ENCODE measurements at places on chromosomes 11 and 22.

DNA sequence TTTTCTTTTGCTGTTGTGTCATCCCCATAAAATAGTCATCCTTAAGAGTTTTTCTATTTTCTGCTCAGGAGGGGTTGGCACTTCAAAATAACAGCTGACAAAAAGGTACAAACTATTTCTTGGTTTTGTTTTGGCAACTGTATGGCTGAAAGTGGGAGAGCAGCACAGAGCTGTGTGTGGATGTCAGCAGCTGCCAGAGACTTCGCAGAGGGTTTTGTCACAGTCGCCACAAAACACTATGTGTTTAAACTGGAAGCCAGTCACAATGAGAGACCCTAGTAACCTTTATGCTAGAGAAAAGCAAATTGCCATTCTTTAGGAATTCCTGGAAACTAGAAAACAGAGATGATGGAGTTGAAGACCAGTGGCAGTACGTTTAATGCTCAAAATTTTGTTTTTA is 189.6 kb upstream of the CCDC90B start:
- no peak for DNase-seq

DNA sequence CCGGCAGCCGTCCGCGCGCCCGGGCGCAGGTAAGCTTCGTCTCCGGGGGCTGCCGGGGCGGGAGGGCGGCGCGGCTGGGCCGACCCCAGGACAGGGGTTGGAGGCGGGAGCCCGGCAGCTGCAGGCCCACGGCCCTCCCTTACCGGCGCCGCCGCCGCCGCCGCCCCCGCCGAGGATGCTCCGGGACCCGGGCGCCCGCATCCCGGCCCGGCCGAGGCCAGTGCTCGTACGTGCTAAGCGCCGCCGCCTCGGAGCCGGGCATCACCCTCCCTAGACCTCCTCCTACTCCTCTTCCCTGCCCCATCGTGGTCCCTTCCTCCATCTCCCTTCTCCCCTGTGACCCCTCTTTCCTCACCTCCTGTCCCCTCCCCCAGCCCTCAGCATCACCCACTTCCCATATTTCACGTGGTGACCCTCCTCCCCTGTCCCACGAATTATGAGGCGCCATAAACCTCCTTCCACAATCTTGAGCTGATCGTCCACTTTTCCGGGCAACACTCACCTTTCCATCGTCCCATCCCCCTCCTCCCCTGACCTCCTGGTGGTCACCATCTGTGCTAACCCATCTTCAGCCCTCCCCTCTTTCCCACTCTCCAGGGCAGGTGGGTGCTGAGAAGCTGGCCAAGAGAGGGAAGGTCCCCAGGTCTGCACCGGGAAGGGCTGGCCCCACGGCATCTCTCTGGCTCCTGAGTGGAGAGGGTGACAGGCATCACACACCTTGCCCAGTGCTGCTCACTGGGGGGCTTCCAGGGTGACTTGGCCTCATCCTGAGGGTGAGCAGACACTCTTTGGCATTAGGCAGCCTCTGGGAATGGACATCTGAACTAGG is 612 bp downstream of the ASPHD2 start:
- DNase-seq, result no peak

DNA sequence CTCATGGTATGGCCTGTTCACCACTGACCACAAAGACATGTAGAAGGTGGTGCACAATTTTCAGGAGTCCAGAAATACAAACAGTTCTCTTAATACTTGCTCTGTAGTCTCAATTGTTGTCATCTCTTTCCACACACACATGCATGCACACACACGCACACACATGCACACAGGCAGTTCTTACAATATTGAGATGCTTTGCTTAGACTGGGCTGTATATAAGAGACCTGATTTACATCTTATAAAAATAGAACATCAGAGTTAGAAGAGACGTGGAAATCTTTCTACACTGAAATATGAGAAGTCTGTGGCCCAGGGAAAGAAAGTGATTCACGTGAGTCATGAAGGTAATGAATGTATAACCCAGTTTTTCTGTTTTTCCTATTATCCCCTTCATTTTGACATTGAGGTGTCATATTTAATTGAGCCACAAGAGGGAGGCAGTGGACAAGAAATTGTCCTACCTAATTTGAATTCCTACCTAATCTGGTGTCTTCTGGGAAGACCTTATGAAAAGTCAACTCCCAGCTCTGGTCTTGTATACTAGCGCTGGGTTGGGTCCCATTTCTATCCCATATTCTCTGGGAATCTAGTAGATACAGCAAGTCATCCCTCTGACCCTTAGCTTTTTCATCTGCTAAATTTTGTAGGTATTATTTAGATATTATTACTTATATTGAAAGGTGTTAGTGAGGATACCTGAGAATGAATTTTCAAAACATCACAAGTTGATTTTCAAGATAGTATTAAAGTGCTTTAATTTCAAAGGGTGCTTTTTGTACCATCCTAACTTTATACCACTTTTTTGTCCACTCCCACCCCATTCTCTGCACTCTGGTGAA is 14.9 kb upstream of the MS4A4A start:
- DNase-seq, result peak; percentile 2

- DNase-seq, result no peak
Observed at GRCh38 chr11:13375798-13376197, 87.2 kb downstream of the BTBD10 start.

GRCh38 chr11:8573777-8574176 is 20.3 kb downstream of the STK33 start:
- no peak for DNase-seq

DNA sequence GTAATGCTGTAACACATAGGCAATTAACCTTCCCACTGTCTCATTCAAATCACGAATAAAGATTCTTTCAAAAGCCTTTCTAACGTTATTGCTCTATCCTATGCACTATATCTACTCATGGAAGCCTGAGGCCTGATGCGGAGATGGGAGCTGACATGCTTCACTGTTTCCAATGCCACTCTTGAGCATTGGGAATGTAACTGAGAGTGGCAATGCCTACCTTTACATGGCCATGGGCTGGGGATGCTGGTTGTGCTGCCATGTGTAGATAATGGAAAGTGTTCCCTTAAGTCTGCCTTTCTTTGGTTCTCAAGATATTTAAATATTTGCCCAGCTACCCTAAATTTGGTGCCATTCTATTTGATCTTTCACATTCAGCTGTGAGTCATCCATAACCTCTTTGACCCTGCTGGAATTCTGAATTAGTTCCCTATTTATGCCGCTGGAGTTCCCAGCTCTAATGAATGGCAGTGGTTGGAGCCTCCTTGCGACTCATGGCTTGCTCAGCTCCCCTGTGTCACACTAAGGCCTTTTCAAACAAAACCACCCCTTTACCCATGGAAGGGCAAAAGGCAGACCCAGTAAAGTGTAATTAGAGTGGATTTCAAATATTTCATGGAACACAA is 21.4 kb upstream of the DKK3 start:
- no peak for DNase-seq

- DNase-seq, result no peak
Observed at GRCh38 chr22:25709758-25710157, 32.2 kb upstream of the MYO18B start.

DNA sequence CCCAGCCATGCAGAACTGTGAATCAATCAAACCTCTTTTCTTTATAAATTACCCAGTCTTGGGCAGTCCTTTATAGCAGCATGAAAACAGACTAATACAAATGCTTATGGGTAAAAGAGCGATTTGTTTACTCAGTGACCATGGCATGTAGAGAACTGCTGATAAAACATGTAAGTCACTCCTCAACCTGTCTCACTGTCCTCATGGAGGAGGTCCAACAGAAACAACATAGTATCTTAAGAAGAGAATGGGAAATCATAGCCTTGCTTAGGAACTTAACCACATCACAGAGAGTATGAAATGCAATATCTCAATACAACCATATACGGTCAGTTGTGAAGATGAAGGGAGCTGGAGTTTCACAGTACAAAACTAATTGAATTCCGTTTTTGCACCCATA is 1734.0 kb upstream of the RAG2 start:
- no peak for DNase-seq

DNA sequence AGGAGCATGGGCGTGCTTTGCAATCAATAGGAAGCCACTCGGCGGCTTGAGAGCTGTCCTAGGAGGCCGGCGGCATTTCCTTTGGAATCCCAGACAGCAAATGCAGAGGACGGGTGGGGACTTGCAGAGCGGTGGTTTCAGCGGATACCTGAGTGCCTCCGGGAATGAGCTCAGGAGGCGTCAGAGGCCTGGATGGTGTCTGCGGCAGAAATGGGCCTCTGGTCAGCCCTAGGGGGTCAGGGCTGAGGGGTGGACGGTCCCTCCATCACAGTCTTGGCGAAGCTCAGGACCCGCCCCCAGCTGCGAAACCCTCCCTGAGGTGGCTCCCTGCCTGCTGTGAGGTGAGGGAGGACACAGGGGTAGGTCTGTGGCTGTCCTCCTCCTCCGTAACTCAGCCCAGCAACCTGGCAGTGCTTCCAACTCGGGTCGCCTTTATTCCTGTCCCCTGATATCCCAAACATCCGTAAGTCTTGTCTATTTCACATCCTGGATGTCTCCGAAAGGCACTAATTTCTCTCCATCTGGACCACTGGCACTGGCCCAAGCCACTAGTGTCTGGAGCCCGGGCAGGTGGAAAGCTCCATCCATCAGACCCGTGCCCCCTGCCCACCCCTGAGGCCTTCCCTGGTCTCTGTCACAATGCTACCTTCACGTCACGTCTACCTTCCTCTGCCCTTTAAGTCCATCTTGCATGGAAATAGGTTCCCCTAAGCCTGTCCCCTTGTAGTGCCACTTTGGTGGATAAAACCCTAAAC is 686.6 kb downstream of the BRD1 start:
- no peak for DNase-seq

GRCh38 chr11:134070342-134070845 is 1.5 kb downstream of the JAM3 start:
- DNase-seq, result no peak

DNA sequence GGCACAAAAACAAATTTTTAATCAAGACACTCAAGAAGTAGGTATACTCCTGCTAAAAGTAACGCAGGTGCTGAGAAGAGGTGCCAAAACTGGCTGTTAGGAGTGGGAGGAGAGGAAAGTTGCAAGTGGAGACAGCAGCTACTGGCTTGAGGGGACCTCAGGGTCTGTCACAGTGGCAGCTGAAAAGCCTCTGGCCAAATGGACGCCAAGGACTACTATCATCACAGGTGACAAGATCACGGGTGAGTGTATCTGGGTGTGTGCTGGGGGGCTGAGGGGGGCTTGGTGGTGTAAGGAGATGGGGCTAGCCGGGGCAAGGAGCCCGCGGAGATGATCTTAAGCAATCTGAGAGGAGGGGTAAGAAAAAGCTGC is 687 bp downstream of the ZNF202 start:
- DNase-seq, result no peak

- no peak for DNase-seq
Observed at GRCh38 chr22:30062259-30062658, 18.0 kb upstream of the HORMAD2 start.

GRCh38 chr11:31877083-31877482 is 66.0 kb upstream of the PAX6 start:
- DNase-seq, result no peak

DNA sequence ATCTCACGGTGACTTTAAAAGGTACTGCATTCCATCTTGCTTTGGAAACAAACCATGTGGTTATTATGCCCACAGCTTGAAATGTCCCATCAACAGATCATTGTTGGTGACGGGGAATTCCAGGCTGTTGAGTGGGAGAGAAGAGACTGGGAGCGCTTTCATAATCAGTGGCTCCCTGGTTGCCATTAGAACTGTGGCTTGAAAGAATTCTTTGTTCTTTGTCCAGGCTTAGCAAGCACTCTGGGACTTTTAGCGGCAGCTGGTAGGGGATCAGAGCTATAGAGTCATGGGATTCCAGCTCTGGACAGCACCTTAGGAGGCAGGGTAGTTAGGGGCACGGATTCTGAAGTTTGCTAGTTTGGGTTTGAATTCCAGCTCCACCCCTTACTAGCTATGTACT is 22.0 kb downstream of the MMP20 start:
- DNase-seq, result peak; percentile 31

GRCh38 chr11:107741044-107741823 is 29.4 kb upstream of the SLN start:
- peak; percentile 19 for DNase-seq

GRCh38 chr22:23626286-23626975 is 5.7 kb downstream of the DRICH1 start:
- no peak for DNase-seq

GRCh38 chr11:119700030-119700429 is 29.0 kb downstream of the NECTIN1 start:
- DNase-seq, result no peak

- DNase-seq, result no peak
Observed at GRCh38 chr11:43589601-43590250, 90.8 kb upstream of the HSD17B12 start.

DNA sequence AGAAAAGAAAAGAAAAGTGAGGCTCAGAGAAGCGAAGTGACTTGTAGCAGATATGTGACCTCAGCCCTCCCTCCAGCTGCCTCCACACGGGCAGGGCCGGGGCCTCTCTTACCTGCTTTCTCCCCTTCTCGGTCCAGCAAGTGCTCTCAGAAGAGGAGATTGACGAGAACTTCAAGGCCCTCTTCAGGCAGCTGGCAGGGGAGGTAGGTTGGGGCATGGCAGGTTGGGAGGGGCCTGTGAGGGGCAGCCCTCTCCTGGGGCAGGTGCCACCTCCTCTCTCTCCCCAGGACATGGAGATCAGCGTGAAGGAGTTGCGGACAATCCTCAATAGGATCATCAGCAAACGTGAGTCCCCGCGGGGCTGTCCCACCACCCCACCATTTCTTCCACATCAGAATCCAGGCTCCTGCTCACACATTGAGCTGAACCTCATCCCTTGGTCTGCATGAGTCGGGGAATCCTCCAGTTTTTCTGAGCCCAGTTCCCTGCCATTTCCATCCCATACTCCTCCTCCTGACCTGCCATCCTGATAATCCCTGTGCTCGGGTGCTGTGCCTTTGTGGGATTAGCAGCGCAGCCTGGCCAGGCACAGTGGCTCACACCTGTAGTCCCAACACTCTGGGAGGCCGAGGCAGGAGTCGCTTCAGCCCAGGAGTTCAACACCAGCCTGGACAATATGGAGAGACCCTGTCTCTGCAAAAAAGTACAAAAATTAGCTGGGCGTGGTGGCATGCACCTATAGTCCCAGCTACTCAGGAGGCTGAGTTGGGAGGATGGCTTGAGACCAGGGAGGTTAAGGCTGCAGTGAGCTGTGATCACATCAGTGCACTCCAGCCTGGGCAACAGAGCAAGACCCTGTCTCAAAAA is 26.4 kb downstream of the CAPN1 start:
- DNase-seq, result no peak

- DNase-seq, result no peak
Observed at GRCh38 chr11:22461626-22462025, 123.4 kb downstream of the SLC17A6 start.

DNA sequence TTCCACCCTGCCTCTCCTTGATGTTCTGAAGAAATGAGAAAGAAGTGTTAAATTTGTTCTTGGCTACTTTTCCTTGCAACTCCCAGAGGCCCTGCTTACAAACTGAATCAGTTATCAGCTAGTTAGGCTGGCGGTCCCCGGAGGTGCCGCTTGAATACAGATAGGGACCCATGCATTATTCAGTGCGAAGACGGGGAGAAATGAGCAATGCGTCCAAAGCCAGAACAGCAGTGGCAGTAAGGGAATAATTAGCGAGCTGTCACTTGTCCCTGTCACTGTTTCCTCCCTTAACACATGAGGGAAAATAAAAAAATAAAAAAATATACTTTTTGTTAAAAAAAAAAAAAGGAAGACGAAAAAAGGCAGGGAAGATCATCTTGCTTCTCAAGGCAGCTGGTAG is 528.1 kb downstream of the MN1 start:
- DNase-seq, result no peak
